ENCODE measurements at places on chromosomes 1 and 21. TPM values are rescaled to one million over a fixed set of nuclear protein-coding genes. Genes with fewer than 3 reads are reported as not detected.

ZNF687 gene
- 13.6 TPM for polyA plus RNA-seq

CFHR2 gene
- not detected for polyA plus RNA-seq

BNIPL gene
- 1.7 TPM for polyA plus RNA-seq

SLC35F3 gene
- polyA plus RNA-seq, result 0.70 TPM

SYDE2 gene
- polyA plus RNA-seq, result 10.0 TPM

CR1L gene
- 1.8 TPM for polyA plus RNA-seq

Data from left renal pelvis (tissue), 4 donors.